ENCODE measurements at places on chromosomes 1 and 21.

- DNase-seq: no peak
These were observed 48.2 kb downstream of the NEK2 start for GRCh38 chr1:211627259-211627658.

DNA sequence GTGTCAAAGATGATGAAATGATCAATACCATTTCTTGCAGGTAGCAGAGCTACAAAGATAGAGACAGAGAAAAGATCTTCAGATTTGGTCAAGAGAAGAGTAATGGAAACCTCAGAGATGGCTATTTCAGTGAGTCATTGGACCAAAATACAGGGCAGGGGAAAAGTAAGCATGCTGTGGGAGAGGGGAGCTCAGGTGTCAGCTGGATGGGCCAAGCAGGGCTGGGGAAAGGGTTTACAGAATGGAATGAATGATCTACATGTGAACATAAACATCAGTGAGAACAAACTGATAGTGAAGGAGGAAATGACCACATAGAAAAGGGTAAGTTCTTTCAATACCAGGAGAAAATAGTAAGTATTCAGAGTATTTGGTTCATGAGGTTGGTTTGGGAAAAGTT lies 61.4 kb upstream of the CNN3 start:
- DNase-seq: no peak

- DNase-seq: no peak
These were observed 8.1 kb upstream of the CITED4 start for GRCh38 chr1:40870135-40870728.

DNA sequence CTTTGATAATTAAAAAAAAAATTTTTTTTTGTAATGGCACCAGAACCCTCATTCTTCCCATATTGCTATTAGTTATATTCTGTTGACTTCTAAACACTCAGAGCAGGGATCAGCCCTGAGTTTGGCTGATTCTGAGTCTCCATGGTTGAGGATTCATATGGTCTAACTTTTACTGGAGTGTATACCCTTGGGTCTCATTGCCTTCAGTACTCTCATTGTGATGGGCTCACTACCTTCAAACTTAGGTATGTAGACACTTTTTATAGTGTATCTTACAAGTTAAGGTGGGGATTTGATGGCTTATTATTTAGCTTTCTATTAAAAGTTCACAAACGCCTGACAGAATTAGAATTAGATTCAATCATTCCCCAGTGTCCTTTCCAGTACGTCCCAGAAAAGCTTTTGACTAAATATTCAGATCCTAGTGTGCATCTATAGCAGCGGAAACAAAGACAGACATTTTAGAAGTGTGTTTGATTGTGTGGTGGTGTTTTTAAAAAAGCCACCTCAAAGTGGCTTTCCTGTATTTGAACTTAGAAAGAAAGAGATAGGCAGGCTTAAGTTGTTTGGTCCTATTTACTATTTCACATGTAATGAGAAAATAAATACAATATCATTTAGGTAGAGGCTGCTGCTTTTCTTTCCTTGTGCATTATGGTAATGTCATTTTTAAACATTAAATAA lies 1.4 kb downstream of the MACF1 start:
- DNase-seq: no peak

DNA sequence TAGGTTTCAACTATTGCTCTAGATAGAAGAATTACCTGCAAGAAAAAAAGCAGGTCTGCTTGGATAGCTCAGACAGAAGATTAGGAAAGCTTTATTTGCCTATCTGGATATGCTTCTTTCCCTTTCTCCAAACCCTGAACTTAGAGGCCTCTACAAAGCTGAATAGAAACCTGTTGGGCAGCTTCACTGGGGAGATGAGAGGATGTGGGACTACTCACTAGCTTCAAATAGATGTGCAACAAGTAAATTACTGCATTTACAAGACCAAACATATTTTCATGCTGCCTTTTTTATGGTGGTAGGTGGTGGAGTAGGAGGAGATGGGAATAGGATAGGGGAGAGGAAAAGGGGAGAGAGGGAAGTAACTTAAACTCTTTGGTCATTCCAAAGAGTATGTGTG lies 6.4 kb downstream of the CLCA2 start:
- no peak for DNase-seq

Data from activated naive CD4-positive, alpha-beta T cell treated with Interleukin-2 at 50 U/mL for 16 hours (primary cell).